ENCODE measurements at places on chromosomes 1 and 21.

- DNase-seq, result no peak
Measured at GRCh38 chr1:234670967-234671626, 61.1 kb upstream of the IRF2BP2 start.

DNA sequence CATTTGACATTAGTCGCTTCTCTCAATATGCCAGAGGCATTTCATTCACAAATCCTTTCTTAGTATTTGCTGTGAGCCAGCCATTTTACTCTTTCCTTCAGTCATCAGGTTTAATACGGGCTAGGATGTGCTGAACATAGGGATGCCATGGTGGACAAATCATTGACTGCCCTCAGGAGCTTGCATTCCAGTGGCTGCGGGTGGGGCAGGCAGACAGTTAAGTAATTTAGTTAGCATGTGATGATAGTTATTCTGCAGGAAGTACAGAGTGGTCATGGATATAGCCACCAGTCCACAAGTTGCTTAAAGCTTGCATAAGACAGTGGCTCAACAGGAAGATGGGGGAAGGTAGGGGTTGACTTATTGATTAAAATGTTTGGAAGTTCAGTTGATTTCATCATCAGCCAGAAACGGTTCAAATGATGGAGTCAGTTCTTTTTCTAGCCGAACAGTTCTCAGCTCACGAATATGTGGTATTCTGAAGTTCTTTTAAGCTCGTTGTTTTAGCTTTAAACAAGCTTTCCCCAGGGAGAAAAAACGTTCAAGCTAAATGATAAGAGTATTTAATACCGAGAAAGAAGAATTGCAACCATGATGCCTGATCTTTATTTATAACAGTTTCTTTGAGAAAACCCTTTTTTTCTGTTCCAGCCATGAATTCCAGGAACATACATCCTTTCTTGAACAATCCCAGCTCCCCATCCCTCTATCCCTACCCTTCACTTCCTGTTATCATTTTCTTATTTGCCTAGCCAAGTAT is 1.4 kb downstream of the SLC22A15 start:
- DNase-seq, result peak; percentile 96

- no peak for DNase-seq
Measured at GRCh38 chr21:39568361-39568760, 44.4 kb upstream of the B3GALT5 start.

- no peak for DNase-seq
Measured at GRCh38 chr21:38325731-38326420, 69.1 kb downstream of the KCNJ15 start.

GRCh38 chr1:28971980-28972771 is 57.8 kb downstream of the EPB41 start:
- DNase-seq, result no peak

DNA sequence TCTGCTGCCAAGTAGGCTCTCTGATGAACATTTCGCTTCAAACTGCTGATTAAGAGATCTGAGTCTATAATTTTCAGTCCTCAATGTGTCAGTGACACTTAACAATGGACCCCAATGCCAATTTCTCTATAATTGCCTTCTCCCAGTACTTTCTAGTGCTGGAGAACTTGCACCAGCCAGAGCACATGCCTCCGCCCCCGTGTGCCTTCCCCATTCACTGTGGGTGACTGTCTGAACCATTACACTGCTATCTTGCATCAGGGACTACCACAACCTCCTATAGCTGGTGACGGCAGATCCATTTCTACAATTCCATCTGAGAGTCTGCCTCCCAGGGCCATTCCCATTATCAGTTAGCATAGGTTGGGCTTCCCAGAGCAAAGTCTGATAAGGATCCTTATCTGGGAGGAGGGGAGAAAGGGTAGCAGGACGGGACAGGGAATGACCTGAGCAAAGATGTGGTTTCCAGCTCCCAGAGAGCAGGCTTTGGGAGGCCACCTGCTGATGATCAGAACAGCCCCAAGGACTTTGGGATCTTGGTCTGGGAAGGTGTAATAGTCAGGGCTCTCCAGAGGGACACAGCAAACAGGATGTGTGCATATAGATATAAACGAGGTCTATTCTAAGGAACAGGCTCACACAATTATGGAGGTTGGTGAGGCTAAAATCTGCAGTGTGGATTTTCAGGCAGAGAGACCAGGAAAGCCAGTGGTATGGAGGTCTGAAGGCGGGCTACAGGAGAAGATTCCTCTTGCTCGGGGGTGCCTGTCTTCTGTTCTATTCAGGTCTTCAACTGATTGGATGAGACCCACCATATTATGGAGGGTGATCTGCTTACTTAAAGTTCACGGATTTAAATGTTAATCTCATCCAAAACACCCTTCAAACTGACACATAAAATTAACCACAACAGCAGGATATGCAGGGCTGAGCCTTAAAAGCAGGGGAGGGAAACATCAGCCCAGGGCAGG is 238.2 kb downstream of the PTPRU start:
- DNase-seq, result no peak

GRCh38 chr1:160625725-160626498 is 20.9 kb downstream of the SLAMF1 start:
- peak; percentile 59 for DNase-seq

DNA sequence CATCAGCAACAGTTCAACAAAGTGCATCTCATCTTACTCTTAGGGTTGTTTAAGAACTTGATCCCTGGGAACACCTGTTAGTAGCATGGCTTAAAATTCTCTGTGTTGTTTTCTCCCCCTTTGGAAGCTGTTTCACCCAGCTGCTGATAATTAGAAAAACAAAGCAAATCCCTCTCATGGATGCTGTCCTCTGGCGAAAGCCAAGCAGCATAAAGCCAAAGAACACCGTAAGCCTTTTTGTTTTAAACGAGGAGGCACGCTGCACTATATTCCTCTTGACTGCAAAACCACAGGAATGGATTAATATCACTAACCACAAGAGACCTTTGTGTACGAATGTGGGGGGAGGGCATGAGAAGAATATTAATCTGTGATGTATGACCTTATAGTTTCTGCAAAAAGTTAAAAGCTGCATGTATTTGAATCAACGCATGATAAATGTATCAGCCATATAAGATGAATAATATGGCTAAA is 923.2 kb downstream of the LTN1 start:
- DNase-seq, result no peak

DNA sequence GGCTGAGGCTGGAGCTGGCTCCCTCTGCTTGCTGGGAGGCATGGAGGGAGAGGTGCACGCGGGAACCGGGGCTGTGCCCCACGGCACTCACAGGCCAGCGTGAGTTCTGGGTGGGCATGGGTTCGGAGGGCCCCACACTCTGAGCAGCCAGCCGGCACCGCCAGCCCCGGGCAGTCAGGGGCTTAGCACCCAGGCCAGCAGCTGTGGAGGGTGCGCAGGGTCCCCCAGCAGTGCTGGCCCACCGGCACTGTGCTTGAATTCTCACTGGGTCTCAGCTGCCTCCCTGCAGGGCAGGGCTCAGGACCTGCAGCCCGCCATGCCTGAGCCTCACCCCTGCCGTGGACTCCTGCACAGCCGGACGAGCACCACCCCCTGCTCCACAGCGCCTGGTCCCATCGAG is 164.9 kb upstream of the PLD5 start:
- no peak for DNase-seq

- no peak for DNase-seq
Measured at GRCh38 chr1:116154536-116154935, 43.3 kb downstream of the MAB21L3 start.

- DNase-seq, result no peak
Measured at GRCh38 chr1:214853340-214853739, 229.2 kb upstream of the KCNK2 start.

All from NB4 (cell line).